Stimulated activated CD8-positive, alpha-beta memory T cell treated with anti-CD3 and anti-CD28 coated beads, Interleukin-7, amount 100 ng/mL, for 4 hours (primary cell): ENCODE measurements at places on chromosomes 3 and 15.

- no peak for DNase-seq
Measured at GRCh38 chr3:48430708-48431101, 819 bp upstream of the PLXNB1 start.

GRCh38 chr15:76108021-76108723, 48.4 kb downstream of the TMEM266 start:
- DNase-seq = no peak

DNA sequence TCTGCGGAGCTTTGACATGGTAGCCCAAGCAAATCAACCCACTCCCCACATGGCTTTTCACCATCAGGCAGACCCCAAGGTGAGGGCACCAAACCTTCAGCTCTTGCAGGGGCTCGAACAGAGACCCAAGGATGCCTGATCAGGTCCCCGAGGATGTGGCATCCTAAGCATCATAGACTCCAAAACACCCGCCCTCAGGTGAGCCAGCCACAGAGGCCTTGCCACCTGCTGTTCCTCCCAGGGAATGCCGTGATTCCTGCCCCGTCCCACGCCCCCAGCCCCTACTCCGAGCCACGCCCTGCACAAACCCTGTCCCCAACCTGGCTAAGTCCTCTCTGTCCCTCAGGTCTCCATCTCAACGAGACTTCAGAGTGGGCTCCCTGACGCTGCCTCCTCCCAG, 34.7 kb upstream of the SLC41A3 start:
- DNase-seq = no peak

GRCh38 chr3:169772305-169772896, 795 bp upstream of the MYNN start:
- DNase-seq = peak; percentile 60

- no peak for DNase-seq
Measured at GRCh38 chr15:70473581-70474370, 289.6 kb downstream of the UACA start.

- no peak for DNase-seq
Measured at GRCh38 chr3:46417841-46418611, 11.0 kb downstream of the CCRL2 start.

GRCh38 chr3:103181160-103181559, 746.3 kb downstream of the ZPLD1 start:
- no peak for DNase-seq

DNA sequence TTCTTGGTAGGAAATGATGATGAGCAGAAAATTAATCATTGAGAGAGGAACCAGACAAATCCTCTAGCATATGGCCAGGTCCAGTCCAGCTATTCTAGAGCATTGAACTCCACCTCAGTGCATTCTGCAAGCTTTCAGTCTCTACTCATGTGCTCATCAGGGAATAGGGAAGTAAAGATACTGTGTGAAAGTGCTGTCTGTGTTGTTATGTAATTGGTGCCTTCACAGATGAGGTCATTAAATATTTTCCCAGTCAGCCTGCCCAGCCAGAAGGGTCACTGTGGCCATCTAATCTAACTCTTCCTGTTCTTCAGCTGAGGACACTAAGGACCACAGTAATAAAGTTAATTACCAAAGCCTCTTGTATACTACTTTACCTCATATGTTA, 28.2 kb downstream of the C3orf62 start:
- no peak for DNase-seq

- no peak for DNase-seq
Measured at GRCh38 chr3:58577269-58577821, at the start of gene FAM107A. FAM107A (minus strand) TSS chr3:58577391; CDS start chr3:58569860, 7,531 bp downstream.

DNA sequence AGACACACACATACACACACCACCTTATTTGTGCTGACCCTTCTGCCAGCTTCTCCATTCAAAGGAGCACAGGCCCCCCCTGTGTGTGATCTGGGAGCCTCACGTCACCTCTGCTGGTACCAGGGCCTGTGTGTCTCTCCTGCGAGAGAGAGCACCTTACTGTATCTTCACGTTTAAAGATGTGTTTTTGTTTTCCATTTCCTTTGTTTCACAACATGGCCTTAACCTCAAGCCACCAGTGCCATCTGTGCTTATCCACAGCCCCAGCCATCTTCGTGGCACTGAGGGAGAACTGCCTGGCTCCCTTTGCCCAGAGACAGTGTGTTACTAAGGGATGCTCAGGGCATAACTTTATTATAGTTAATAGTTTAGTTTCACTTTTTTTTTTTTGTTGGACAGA, 52.3 kb downstream of the ABHD2 start:
- DNase-seq = no peak

- DNase-seq = no peak
Measured at GRCh38 chr3:100040451-100041225, 73.7 kb downstream of the FILIP1L start.

DNA sequence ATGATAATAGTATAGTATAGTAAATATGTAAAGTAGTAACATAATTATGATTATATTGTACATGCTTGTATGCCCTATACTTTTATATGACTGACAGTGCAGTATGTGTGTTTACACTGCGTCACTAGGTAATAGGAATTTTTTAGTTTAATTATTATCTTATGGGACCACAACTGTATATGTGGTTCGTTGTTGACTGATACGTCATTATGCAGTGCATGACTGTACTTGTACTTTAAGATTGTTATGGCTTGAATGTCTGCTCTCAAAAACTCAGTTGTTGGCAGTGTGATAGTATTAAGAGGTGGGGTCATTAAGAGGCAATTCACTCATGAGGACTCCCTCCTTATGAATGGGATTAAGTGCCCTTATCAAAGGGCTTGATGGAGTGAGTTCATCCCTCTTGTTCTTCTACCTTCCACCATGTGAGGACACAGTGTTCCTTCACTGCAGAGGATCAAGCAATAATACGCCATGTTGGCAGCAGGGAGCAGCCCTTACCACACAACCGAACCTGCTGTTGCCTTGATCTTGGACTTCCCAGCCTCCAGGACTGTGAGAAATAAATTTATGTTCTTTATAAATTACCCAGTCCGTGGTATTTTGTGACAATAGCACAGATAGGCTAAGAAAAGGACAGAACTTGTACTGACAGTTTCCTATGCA, 152.2 kb downstream of the NEK11 start:
- no peak for DNase-seq

GRCh38 chr15:42759093-42759492, 22.2 kb upstream of the CDAN1 start:
- no peak for DNase-seq

DNA sequence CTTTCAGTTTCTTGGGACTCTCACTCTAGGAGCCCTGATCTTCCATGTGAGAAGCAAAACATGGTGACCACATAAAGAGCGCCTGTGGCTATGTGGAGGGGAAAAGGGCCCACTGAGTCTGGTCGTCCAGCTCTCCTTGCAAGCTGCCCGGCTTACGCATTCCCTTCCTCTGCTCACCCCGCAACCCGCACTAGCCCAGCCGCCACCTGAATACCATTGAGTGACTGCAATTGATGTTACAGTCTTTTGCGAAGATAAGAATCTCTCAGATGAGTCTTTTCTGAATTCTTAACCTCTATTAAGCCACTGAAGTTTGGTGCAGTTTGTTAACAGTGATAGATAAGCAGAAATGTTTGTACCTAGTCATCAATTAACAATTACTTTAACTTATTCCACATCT, 589.0 kb upstream of the DPPA4 start:
- DNase-seq = no peak

DNA sequence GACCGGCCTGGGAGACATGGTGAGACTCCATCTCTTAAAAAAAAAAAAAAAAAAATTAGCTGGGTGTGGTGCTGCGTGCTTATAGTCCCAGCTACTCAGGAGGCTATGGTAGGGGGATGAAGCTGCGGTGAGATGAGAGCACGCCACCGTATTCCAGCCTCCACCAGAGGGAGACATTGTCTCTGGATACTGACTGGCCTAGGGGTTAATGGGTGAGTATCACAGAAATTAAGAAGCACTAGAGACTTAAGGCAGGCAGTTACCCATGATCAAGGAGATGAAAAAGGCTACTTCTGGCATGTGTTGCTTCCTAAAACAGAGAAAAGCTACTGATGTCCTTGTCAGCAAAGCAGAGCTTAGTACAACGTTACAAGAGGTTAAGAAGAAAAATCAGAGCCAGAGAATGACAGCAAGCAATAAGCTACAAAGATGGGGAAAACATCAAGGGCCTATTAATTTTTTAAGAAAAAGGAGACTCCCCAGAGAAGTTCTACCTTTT, 8.6 kb downstream of the TFRC start:
- peak; percentile 53 for DNase-seq

DNA sequence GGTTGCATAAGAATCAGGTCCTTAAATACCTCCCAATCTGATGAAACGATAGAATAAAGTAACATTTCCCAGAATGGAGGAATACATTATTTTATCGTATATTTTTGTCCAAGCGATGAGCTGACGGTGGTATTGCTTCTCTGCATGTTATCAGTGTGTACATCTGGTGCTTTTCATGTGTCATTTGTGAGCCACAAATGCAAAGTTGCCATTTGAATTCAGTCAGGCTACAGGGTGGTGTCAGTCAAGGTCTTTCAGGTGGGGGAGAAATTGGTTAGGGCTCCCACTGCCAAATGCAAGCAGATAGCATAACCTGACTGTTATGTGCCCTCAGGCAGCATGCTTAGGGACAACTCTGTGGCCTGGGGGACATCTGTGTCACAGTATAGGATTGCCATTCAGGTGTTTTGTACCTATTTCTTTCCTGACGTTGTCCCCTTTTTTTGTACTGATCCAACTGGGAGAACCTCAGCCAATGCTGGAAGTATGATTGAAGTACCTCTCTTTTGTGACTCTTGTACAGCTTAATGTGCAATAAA, 26.5 kb upstream of the TIMP4 start:
- DNase-seq = no peak

- no peak for DNase-seq
Measured at GRCh38 chr3:140585828-140586227, 92.0 kb upstream of the TRIM42 start.

- no peak for DNase-seq
Measured at GRCh38 chr15:100869151-100869999, 10.3 kb upstream of the ALDH1A3 start.

DNA sequence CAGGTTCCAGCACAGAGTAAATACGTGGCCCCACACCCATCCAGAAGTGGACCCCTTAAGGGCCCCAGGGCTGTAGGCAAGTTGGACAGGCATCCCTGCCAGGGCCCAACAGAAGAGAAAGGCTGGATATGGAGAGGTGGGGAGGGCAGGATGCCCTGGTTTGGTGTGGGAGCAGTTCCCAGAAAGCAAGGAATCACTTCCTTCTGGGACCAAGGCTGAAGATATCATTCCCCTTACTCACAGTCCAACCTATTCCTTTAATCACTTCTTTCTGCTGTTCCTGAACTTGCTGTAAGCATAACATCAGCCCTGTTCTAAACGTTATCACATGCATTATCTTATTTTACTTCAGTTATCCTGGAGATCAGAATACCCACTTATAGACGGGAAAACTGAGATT, 6.1 kb upstream of the MESP2 start:
- no peak for DNase-seq

DNA sequence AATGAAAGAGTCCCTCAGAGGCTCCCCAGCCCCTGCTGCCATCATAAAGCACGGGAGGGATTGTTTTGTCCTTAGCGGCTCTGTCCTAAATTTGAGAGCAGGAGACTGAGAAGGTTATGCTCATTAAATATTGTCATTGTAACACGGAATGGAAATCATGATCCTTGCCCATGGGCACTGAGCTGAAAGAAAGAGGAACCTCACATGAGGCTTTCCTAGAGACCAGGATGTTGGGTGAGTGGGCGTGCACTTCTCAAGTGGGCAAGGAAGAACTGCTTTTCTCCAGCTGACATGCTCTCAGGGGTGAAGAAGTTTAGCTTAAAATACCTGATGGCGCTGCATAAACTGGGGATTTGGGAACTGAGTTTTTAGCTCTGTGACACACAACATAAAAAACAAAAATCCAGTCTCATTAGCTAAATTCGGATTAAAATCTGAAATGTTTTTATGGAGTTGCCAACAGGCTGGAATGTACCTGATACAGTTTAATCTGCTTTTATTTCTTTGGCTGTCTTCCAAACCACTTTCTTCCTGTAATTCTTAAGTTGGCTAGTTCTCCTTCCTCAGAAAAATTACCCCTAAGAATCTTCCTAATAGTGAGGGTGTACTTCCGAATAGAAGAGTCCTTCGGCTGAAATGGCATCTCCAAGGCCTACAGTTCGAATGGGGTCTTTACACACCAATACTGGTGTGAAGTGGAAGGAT, 31.7 kb downstream of the ADPGK start:
- DNase-seq = no peak

DNA sequence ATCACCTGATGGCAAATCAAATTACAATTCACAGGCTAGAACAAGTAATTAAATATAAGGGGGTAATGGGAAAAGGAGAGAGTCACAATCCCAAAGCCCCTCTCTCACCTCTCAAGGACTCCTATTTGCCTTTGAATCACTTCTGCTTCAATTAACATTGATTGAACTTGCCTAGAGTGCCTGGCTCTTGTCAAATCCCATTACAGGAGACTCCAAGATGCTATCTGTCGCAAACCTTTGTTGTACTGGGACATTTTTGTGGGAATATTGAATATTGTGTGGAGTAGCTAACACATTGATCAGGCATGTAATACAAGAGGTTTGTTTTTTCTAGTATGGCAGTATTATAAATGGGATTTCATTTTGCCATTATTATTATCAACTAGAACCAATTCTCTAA, 412.8 kb upstream of the AZI2 start:
- DNase-seq = no peak

GRCh38 chr3:172364374-172365027, 83.8 kb downstream of the GHSR start:
- no peak for DNase-seq

DNA sequence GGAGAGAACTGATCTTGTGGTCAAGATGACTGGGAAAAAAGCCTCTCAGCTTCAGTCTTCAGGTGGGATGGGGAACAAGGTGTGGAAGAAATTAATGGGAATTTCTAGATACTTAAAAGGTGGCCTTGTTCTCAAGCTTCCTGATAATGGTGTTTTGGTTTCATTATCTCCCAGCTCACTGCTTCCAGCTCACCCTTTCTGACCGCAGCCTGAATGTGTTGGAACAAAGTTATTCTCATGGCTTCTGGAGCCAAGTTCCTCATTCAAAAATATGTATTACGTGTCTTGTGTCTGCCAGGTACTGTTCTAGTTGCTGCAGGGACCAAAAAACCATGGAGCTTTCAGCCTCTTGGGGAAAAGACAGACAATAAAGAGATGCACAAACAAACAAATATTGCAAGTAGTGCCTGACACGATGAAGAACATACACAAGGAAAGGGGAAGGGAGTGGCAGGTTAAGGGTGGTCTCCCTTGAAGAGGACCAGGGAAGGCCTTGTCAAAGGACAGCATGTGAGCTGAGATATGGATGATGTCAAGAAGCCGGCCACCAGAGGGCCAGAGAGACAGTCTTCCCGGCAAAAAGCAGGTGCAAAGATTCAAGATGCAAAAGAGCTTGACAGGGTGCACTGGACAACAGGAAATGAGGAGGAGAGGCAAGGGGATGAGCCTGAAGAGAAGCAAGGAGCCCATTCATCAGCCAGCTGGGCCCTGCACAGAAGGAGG, 35.5 kb downstream of the ARRDC4 start:
- no peak for DNase-seq
